ENCODE measurements at places on chromosomes 13 and 19. TPM values are rescaled to one million over a fixed set of nuclear protein-coding genes. Genes with fewer than 3 reads are reported as not detected.

DNA sequence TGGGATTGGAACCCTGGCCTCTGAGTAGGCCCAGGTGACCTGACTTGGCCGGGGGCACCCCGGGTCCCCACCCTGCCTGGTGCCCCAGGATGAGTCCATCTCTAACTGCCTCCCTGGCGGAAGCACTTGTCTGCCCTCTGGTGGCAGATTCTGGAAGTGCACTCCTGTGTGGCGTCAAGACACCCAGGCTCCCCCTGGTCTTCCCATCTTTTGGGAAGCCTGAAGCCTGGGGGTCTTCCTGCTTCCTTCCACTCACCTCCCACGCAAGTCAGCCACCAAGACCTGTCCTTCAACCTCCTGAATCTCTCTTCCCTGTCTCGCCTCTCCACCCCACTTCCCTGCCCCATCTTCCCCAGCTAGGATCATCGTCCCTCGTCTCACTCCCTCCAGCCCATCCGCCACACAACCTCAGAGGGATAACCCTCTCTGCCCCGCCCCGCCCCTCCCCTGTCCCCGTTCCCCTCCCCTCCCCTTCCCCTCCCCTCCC is 7.4 kb downstream of the RABAC1 start:
- DNase-seq: peak; percentile 11

DNA sequence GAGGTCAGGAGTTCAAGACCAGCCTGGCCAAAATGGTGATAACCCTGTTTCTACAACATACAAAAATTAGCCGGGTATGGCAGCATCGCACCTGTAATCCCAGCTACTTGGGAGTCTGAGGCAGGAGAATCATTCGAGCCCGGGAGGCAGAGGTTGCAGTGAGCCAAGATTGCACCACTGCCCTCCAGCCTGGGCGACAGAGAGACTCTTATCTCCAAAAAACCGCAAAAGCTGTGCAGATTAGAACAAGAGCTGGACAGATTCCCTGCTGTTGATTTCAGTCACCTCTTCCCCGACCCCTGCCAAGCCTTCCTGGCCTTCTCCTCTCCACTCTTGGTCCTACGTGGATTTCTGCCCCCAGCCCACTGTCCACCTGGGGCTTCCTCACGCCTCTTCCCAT is 8.3 kb downstream of the CAMSAP3 start:
- no peak for DNase-seq

Gene CCDC70
- total RNA-seq: not detected

Gene PLK5
- not detected for total RNA-seq

GRCh38 chr13:98992355-98992754 is 14.5 kb upstream of the DOCK9 start:
- no peak for DNase-seq

GRCh38 chr13:40466272-40466671 is 200.2 kb downstream of the FOXO1 start:
- peak; percentile 54 for DNase-seq
